Endothelial cell of umbilical vein (primary cell): ENCODE measurements at places on chromosomes 16 and 17. TPM values are rescaled to one million over a fixed set of nuclear protein-coding genes. Genes with fewer than 3 reads are reported as not detected.

DNA sequence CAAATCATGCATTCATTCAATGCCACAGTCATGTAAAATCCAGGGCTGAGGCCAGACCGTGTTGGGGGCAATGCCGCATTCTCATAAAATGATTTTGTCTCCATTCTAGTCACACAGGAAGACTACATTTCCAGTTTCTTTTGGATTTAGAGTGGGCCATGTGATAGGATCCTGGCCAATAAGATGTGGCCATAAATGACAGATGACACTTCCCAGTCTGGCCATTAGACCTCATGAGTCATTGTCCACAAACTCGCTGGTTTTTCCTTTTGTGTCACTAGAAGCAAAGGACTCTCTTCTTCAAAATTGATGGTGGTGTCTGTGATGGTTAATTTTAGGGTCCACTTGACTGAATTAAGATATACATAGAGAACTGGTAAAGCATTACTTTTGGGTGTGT lies 352.3 kb downstream of the UTP18 start:
- H3K36me3 ChIP-seq, result no peaks in the 10 kb centered on the region
- no peak overlapping the region for H3K27ac ChIP-seq
- H3K4me3 ChIP-seq, result no peak overlapping the region
- no peaks in the 10 kb centered on the region for H3K27me3 ChIP-seq

DNA sequence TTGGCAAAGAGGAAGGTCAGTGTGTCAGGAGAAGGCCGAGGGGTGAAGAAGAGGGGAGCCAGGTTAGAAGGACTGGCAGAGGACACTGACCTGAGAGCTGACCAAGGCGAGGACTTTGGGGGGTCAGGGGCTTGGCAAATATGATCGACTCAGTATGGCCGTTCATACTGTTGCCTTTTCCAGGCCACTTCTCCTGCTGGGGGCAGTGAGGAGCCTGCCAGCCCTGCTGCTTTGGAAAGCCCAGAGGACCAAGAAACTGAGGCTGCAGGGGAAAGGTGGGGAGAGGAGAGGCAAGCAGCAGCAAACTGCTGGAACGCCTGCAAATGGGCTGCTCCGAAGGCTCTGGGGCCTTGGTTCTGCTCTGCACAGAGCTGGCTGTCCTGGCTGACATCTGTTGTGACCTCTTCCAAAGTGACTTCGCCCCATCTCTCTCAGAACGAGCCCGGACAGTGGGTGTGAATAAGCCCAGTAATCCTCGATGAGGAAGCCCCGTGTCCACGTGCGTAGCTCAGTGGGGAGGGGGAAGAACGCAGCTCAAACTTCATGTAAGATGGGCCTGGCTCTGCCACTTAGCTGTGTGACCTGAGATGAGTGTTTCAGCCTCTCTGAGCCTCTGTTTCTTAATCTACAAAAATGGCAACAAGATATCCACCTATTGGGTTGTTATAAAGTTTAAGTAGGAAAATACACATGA lies 111.3 kb downstream of the SALL1 start:
- H3K4me3 ChIP-seq, result no peak overlapping the region
- no peaks in the 10 kb centered on the region for H3K4me1 ChIP-seq
- H3K27ac ChIP-seq, result no peak overlapping the region

DNA sequence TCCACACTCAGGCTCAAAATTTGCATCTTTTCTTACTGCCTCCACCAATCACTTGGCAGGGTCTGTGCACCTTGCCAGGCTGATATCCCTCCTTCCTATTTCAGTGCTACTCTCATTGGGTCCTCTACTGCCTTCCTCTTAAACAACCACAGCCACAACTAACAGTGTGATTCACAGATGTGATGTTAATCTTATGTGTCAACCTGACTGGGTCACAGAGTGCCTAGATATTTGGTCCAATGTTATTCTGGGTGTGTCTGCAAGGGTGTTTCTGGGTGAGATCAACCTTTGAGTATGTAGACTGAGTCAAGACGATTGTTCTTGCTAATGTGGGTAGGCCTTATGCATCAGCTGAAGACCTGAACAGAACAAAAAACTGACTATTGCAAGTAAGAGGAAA lies 51.3 kb upstream of the IRX6 start:
- no peaks in the 10 kb centered on the region for H3K36me3 ChIP-seq
- H3K4me3 ChIP-seq, result no peak overlapping the region
- H3K27ac ChIP-seq, result no peak overlapping the region

PRSS21 gene
- total RNA-seq, result not detected in 2 replicates
